ENCODE measurements at places on chromosomes 3 and 15.

DNA sequence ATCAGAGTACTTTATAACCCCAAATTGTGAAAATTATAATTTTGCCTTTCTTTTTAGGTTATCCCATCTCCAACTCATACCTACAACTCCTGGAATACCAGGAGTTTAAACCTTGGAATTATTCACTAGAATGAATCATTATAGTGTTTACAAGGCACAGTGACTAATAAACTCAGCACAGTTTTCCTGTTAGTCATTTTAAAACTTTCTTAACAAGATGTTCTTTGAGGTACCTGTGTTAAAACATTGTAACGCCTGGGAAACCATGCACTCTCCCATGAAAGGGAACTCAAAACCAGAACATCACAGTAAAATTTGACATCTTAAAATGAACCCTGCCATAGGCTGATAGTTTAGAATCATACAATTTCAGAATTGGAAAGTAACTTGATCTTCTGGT, 132.4 kb upstream of the OSTN start:
- no peaks in the 10 kb centered on the region for H3K36me3 ChIP-seq
- no peak overlapping the region for H3K4me3 ChIP-seq
- H3K4me1 ChIP-seq = no peaks in the 10 kb centered on the region
- DNase-seq = no peak

- H3K27me3 ChIP-seq = no peaks in the 10 kb centered on the region
- no peak overlapping the region for H3K4me3 ChIP-seq
- H3K36me3 ChIP-seq = no peaks in the 10 kb centered on the region
- no peak overlapping the region for H3K27ac ChIP-seq
- H3K4me1 ChIP-seq = no peaks in the 10 kb centered on the region
Measured at GRCh38 chr15:75684648-75685047, 28.0 kb downstream of the CSPG4 start.

DNA sequence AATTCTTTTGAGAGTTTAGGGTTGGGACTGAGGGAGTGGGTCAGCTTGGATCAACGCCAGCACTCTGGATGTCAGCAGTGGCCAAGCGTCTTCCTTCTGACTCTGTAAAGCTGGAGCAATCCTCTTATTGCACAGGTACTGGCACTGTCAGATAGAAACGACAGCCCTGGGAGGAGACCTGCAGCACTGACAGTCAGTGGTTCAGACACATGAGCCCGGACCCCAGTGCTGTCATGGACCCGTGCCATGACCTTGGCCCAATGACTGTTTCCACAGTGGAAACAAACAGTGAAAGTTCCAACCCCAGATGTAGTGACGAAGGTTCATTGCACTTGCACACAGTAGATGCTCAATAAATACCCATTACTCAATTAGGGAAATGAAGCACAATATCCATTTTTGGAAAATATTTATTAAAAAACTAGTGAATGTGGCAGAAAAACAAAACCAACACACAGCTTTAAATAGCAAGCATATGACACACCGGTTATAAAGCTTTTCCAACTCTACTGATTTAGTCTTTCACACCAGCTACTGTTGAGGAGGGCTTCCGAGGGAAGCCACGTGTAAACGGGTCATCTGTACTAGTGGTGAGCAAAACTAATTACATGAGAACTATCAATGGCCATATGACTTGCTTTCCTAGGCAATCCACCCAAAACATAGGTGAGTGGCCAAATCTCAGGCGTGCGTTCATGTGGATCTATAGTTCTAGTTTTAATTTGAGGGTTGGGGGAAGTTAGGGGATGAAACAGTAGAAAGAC, 22.1 kb downstream of the SIAH2 start:
- H3K36me3 ChIP-seq = peaks cover 62% of the 10 kb centered on the region
- DNase-seq = peak; percentile 51
- H3K4me3 ChIP-seq = peak overlapping the region; percentile 76
- peak overlapping the region; percentile 100 for H3K27ac ChIP-seq
- peaks cover 97% of the 10 kb centered on the region for H3K4me1 ChIP-seq
- no peaks in the 10 kb centered on the region for H3K27me3 ChIP-seq

DNA sequence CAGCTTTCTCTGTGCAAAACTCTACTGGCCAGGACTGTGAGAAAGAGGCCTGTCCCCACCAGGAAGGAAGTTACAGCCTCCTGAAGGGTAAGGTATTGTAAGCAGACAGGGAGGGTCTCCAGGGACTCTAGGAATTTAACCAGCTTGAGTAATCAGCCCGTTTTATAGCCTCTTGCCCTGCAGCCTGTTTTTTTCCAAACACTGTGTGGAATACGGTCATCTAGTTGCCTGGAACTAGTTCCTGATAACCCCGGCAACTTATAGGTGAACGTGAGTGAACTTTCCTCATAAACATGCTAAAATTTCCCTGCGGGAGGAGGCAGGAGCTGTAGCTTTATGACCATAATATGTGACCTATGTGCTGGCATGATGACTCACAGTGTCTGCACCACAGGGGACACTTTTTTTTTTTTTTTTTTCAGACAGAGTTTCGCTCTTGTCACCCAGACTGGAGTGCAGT, 60.1 kb upstream of the DAZL start:
- H3K4me1 ChIP-seq = no peaks in the 10 kb centered on the region
- DNase-seq = no peak
- no peaks in the 10 kb centered on the region for H3K36me3 ChIP-seq
- no peak overlapping the region for H3K4me3 ChIP-seq
- peaks cover 2% of the 10 kb centered on the region for H3K27me3 ChIP-seq

DNA sequence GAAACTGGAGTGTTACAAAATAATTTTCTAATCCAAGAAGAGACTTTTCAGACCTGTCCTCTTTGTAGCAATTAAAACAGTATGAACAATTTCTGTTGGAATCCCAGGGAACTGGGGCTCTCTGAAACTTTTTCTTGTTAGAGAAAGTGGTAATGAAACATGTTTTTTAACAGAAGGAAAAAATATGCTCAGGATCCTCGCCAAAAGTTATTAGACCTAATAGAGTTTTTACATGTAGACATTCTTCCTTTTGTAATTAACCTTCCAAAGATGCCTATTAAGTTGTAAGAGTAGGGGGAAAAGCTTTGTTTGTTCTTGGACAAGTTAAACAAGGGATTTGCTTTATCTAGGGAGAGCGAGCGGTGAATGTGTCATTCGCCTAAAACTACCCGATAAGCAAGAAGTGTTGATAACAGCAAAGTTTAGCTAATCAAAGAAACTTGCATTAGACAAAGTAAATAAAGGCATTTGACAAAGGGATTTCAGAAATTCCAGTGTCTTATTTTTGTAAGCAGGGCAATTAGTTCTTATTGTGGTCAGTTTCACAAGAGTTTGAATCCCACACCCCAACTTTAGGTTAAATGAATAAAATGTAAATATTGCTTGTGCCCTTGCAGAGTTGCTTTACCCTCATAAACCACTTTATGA, 2.3 kb downstream of the RARB start:
- no peak for DNase-seq
- H3K27ac ChIP-seq = no peak overlapping the region
- peaks cover 6% of the 10 kb centered on the region for H3K4me1 ChIP-seq
- H3K27me3 ChIP-seq = peaks cover 38% of the 10 kb centered on the region
- H3K4me3 ChIP-seq = no peak overlapping the region

- H3K4me3 ChIP-seq = no peak overlapping the region
- no peak for DNase-seq
- H3K27me3 ChIP-seq = no peaks in the 10 kb centered on the region
- H3K27ac ChIP-seq = no peak overlapping the region
- H3K4me1 ChIP-seq = peaks cover 14% of the 10 kb centered on the region
- no peaks in the 10 kb centered on the region for H3K36me3 ChIP-seq
Measured at GRCh38 chr3:114446600-114446999, 152.8 kb downstream of the TIGIT start.

GRCh38 chr15:43215961-43216360, 4.9 kb downstream of the EPB42 start:
- no peak overlapping the region for H3K4me3 ChIP-seq
- no peak overlapping the region for H3K27ac ChIP-seq
- DNase-seq = no peak
- H3K36me3 ChIP-seq = no peaks in the 10 kb centered on the region
- H3K27me3 ChIP-seq = peaks cover under 1% of the 10 kb centered on the region

DNA sequence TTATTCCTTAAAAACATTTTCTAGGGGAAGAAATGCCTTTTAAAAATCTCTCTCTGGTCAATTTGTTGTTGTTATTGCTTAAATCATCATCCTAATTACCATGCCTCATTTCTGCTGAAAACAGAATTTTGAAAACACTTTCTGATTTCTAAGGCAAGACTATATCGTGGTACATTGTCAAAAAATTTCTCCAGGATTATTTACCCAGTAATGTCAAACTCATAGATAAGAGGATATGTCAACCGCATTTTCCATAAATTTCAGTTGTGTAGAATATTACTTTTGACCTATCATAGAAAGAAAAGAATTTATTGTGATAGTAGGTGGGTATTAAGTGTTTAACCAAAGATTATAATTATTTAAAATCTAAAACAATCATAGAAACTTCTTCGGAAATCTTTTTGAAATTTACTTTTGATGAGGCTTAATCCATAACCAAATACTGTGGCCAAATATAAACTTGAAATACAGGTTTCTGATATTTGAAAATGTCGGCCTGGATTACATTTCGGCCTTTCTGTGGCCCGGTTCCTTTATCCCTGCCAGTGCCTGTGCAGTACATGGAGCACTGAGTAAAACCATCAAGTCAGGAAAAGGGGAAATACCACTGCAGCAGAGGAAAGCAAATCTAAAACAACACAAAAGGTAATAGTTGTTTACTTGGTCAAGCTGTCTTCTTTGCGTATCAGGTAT, 173.4 kb downstream of the MYRIP start:
- H3K4me3 ChIP-seq = no peak overlapping the region
- no peaks in the 10 kb centered on the region for H3K4me1 ChIP-seq
- DNase-seq = no peak
- H3K27ac ChIP-seq = no peak overlapping the region

DNA sequence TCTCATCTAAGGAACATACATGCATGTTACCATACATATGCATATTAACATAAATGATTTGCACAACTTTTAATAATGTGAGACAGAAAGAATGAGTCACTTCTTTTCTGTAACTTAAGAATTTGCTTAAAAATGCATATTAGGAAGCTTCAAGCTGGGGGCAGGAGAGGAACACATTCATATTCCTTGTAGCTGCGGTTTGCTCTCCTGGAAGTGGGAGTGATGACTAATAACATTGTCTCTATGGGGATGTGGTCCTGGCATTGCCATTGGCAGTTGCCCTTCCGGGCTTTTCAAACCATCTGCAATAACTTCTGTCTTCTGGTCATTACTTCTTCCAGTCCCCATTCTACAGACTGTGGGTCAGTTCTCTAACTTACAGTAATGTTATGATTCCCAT, 15.6 kb downstream of the CHST2 start:
- H3K27ac ChIP-seq = no peak overlapping the region
- no peaks in the 10 kb centered on the region for H3K36me3 ChIP-seq
- DNase-seq = no peak
- no peak overlapping the region for H3K4me3 ChIP-seq
- H3K27me3 ChIP-seq = no peaks in the 10 kb centered on the region
- H3K4me1 ChIP-seq = peaks cover 24% of the 10 kb centered on the region

GRCh38 chr15:71207141-71207540, 91.9 kb downstream of the THSD4 start:
- no peaks in the 10 kb centered on the region for H3K36me3 ChIP-seq
- peaks cover 2% of the 10 kb centered on the region for H3K27me3 ChIP-seq
- H3K27ac ChIP-seq = no peak overlapping the region
- H3K4me3 ChIP-seq = no peak overlapping the region
- no peak for DNase-seq

DNA sequence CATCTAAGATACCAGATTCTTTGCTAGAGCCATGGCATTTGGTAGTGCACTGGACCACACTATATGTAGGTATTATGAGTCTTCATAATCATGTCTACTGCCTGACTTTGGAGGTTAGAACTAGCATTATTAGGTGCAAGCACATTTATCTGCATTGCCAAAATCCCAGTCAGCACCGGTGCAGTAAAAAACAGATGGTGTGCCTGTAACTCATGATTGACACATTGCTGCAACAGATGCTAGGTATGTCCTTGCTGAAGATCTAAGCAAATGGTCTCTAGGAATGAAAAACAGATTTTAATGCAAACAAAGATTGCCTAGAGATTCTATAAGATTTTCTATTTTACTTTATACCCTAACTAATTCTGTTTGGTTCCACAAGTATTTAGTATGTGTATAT, 47.7 kb downstream of the MYO5A start:
- no peak overlapping the region for H3K27ac ChIP-seq
- H3K4me3 ChIP-seq = no peak overlapping the region
- no peak for DNase-seq
- no peaks in the 10 kb centered on the region for H3K36me3 ChIP-seq
- peaks cover 49% of the 10 kb centered on the region for H3K4me1 ChIP-seq

- peak; percentile 60 for DNase-seq
- H3K4me3 ChIP-seq = peak overlapping the region; percentile 63
- H3K36me3 ChIP-seq = peaks cover 54% of the 10 kb centered on the region
- H3K27me3 ChIP-seq = no peaks in the 10 kb centered on the region
Measured at GRCh38 chr3:184334470-184335158, 2.8 kb upstream of the FAM131A start.
